Trophoblast cell (in vitro differentiated cells and primary cell): ENCODE measurements at places on chromosomes 4 and X.

DNA sequence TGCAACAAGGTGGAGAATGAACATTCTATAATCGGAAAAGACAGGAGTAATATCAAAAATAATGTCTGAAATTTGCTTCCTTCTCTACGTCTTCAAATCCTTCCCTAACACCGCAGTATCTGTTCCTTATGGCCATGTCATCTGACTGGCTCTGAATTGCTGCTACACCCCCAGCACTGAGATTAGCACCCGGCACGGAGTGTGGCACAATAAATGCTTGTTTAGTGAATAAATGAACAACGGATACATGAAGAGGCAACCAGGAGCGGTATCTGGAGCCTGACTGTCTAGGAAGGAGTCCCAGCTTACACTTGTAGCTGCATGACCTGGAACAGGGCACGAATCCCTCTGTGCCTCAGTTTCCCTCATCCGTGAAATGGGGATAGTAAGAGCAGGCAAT, 164.3 kb downstream of the AFAP1 start:
- no peak for DNase-seq

DNA sequence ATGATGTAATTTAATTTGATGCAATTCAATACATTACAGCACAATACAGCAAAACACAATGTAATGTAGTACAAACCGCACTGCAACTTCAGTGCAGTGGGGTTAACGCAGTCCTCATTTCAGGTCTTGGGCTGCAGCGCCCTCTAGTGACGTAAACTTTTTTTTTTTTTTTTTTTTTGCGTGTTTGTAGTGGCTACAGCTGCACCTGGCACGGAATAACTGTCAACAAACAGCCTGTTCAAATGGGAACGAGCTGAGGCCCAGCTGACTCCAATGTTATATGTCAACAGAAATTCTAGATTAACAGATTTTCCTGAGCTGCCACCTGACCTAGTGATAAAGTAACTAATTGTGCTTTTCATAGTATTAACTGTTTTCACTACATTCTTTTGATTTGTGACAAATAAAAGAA, 33.5 kb upstream of the RASSF6 start:
- DNase-seq, result peak; percentile 41

DNA sequence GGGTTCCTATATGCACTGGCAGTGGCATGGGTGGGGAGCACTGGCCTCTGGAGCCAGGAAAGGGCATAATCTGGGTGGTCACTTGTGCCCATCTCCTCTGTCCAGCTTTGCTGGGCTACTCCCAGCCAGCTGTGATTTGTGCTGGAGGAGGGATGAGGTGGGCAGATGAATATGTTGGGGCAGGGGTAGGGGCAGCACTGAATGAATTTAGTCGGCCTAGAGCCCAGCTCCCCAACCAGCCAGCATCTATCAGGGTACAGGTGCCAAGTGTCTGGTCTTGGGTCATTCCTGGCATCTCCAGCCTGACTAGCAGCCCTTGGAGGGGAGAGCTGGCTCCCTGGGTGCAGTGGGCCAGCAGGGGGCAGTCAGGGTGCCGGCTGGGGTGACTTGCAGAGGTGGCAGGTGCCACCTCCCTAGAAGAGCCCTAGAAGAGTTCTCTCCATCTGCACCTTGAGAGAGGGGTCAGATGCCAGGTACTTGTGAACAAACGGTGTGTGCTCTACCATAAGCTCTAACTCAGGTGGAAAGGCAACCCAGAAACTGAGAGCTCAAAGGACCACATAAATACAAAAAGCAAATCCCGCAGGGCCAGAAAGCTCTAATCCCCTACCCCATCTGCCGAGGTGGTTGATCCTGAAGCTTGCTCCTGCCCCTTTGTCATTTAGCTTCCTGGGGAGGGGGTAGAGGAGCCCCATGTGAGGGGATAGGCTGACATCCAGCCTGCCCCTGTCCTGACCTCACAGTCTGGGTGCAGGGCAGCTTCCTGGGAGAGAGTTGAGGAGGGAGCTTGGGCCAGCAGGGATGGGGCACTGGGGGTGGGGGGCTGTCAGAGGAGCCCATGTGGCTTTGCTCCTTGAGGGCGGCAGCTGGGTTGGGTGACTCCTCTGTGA, 2.2 kb downstream of the SORCS2 start:
- DNase-seq, result no peak

- DNase-seq, result no peak
Measured at GRCh38 chrX:111338095-111338698, 67.9 kb upstream of the CAPN6 start.

GRCh38 chr4:40173470-40173875, 23.4 kb upstream of the RHOH start:
- no peak for DNase-seq

DNA sequence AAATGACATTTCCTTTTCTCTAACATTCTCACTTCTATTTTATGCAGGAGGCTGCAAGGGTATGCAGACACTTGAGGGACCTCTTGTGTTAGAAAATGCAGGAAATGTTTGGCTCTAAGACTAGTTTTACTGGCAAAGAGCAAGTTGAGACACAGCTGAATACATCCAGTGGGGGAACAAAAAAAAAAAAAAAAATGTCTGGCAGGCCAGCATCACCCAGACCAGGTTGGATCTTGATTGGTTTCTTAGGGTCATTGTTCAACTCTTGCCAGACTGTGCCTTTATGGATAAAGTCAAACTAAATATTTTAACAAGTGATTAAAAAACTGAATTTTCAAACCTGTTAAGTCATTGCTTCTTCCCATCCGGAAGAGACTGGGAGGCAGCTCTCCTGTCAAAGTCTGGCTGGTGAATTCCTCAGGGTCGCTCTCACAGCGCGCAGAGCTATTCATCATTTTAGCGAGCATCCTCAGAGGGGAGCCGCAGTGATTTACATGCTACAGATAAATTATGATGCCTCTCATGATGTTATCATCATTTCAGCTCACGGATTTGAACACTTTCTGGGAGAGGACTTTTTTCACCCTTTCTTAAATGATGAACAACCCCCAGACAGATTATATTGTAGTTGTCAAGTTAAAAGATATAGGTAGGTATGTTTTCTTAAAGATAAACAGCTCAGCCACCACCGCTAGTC, 23.6 kb upstream of the PACRGL start:
- no peak for DNase-seq

- DNase-seq, result no peak
Measured at GRCh38 chr4:143023239-143023918, 161.3 kb upstream of the USP38 start.

DNA sequence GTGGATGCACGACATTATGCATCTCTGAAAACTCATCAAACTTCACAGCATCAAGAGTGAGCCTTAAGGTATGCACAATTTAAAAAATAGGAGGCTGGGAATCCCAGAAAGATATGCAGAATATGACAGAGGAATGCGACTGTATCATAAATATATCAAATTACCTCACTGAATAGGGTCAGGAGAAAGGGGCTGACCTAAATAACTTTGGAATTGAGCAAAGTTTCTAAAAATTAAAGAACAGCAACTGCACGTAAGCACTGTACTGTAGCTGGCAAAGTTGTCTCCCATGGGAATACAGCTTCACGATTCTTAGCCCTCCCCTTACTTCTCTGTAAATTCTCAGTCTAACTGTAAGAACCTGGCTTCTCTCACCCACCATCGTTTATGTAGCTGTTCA, 397.4 kb upstream of the ZFP42 start:
- no peak for DNase-seq

DNA sequence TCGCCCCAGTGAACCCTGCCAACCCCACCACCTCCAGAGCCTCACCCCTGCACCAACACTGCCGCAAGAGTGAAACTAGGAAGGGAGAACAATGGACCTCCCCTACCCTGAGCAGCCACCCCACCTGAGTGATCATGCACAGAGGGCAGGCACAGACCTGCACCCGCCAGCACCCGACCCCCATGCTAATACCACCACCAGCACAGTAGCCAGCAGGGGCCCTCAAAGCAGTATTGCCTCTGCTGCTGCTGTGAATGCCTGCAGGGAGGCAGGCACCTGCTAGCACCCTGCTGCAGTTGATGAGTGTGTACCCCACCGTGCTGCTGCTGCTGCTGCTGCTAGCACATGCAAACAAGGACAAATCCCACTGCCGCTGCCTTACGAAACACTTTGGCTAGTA, 100.1 kb downstream of the RAB28 start:
- DNase-seq, result no peak

DNA sequence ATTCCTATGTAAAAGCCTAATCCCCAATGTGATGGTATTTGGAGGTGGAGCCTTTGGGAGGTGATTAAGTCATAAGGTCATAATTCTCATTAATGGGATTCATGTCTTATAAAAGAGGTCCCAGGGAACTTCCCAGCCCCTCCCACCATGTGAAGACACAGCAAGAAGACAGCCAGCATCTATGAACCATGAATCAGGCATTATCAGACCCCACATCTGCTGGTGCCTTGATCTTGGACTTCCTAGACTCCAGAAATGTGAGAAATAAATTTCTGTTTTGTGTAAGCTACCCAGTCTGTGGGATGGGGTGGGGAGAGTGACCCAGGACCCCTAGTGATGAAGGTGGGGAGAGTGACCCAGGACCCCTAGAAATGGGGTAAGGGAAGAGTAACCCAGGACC, 6.1 kb upstream of the DAPP1 start:
- DNase-seq, result peak; percentile 87

- DNase-seq, result peak; percentile 24
Measured at GRCh38 chr4:39525822-39526690, 1.2 kb downstream of the UGDH start.
